GM12865 (cell line): ENCODE measurements at places on chromosomes 1 and 21.

DNA sequence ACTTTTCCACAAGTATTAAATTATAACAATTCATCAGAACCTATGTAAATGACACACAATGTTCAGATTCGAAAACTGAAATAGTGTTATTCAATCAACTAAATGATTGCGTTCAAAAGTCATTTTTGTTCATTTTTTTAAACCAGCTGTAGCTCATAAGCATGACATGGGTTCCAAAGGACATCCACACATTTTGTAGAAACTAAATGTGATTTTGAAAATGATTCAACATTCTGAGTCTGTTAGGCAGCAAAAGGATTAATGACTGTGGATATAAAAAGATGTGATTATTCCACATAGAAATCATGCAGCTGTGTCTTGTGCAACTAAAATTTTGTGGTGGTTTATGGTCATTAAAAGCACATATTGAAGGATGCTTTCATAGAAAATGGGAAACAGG is 204.5 kb downstream of the BRINP3 start:
- no peak for DNase-seq

DNA sequence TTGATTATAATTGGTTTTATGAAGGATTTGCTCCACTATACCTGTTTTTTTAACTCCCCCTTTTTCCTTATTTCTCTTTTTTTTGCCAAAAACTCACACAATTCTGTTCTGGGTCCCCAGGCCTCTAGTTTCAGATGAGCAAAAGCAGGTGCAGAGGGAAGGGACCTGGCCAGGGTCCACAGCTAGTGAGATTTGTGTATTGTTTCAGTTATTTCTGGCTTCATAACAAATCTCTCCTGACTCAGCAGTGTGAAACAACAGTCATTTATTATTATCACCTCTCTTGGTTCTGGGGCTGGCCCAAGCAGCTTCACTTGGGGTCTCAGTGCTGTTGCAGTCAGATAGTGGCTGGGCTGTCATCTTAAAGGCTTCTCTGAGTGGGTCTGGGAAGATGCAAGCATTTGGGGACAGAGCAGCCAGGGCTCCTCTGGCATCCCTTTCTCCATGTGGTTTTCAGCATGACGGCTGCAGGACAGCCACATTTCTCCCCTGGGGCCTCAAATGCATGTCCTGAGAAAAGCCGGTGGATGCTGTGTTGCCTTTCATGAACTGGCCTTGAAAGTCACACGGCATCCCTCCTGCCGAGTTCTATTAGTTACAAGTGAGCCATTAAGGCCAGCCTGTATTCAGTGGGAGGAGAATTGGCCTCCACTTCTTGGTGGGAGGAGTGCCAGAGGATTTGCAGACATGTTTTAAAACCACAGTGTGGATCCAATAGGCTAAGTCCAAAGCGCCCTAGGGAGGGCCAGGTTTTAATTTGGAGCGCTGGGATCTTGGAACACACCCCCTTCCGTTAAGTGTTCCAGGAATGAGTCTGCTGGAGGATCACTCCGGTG is 137.1 kb downstream of the CAMTA1 start:
- no peak for DNase-seq

DNA sequence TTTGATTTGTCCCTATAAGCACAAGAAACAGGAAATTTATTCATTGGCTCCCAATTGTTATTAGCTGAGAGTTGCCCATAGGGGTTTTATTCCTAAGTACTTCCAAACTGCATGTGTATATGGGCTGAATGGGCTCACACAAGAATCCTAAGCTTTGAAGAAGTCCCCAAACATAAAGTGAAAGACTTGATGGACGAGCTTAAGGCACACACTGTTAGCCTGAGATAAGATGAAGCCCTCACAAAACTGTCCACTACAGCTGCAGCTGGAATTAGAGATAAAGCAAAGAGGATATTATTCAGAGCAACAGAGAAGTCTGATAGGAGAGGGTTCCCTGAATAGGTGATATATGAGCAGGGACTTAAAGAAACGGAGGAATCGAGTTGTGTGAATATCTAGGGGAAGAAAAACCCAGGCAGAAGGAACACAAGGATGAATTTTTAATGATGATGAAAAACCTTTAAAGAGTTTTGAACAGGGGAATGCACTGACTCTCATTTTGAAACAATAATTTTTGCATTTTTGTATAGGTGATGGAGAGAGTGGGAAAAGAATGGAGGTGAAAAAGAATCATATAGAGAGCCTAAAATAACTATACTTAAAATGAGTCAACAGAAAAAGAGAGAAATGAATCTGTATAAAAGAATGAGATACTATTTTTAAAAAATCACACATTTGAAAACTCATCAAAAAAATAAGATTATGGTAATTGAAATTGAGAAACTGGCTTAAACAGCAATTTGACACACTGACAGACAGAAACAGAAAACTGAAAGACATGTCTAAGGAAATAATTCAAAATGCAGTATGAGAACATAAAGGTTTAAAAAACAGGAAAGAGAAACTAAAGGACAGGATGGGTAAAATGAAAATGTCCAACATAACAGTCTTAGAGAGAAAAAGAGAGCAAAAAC is 133.6 kb upstream of the POGK start:
- no peak for DNase-seq

- peak; percentile 48 for DNase-seq
Measured at GRCh38 chr1:236280438-236281197, 1.1 kb downstream of the ERO1B start.

- no peak for DNase-seq
Measured at GRCh38 chr1:235571482-235571881, 67.2 kb upstream of the B3GALNT2 start.

DNA sequence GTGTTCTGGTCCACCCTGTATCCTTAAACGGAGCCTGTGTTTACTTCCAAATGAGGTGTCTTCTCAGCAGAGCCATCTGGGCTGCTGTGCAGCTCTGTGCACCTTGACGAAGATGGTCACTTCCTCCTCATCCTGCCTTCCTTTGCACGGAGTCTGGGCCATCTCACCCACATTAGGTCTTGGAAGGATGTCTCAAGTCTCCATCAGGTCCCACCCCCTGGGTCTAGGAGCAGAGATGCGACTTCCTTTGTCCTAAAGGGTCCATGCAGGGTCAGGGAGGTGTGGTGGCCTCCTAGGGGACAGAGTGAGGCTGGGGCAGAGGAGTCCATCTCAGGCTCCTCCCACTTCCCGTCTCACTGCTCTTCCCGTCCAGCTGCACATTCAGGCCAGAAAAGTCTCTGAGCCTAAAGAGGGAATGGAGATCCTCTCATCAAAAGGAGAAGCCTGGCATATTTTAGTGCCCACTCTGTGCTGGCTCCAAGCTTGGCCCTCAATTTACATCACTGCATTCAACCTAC is 209.2 kb downstream of the MATN1 start:
- DNase-seq = no peak

GRCh38 chr1:243910607-243911006 is 60.6 kb upstream of the AKT3 start:
- peak; percentile 4 for DNase-seq

- no peak for DNase-seq
Measured at GRCh38 chr1:167003711-167004110, 14.6 kb downstream of the MAEL start.
